ENCODE measurements at places on chromosomes 11 and 22. TPM values are rescaled to one million over a fixed set of nuclear protein-coding genes. Genes with fewer than 3 reads are reported as not detected.
A peak's percentile ranks its signal among the peaks of the same experiment; 100 is the strongest.

HTR3B gene
- total RNA-seq, result not detected

DBX1 gene
- total RNA-seq, result not detected

UPK3A gene
- total RNA-seq, result not detected

NELL1 gene
- not detected for total RNA-seq

PARVA gene
- 58.1 TPM for total RNA-seq

GP1BB gene
- 34.7 TPM for total RNA-seq

GAS2 gene
- 9.7 TPM for total RNA-seq

PGA5 gene
- total RNA-seq, result not detected

UBQLNL gene
- not detected for total RNA-seq

DNA sequence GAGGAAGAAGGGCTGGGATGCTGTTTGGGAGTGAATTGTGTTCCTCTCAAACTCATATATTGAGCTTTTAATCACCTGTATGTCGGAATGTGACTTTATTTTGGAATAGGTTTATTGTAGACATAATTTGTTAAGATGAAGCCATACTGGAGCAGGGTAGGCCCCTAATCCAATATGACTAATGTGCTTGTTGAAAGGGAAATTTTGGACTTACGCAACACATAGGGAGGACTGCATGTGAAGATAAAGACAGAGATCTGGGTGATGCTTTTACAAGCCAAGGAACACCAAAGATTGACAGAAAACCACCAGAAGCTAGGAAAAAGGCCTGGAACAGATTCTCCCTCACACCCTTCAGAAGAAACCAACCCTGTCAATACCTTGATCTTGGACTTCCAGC is 43.2 kb upstream of the OVCH2 start:
- no peak for DNase-seq

GRCh38 chr11:970319-970871 is 44.7 kb downstream of the AP2A2 start:
- no peak for DNase-seq

DNA sequence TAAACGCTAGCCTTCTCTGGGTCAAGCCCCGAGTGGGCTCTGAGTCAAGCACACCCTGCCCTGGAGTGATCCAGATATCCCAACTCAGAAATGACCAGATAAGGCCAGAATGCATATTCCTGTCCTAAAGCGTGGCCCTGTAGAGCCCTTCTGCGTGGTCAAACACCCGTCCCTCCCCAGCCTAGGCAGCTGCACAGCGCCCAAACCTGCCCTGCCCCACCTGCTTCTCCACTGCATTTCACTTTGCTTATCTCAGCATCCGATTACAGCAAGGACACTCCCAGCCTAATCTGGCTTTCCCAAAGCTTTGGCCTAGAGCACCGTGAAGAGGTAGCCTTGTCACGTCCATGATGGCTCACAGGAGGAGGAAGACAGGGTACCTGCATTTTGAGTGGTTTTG is 11.9 kb upstream of the TMPRSS4 start:
- no peak for DNase-seq

GRCh38 chr22:32444068-32444467 is 20.2 kb downstream of the BPIFC start:
- no peak for DNase-seq

DNA sequence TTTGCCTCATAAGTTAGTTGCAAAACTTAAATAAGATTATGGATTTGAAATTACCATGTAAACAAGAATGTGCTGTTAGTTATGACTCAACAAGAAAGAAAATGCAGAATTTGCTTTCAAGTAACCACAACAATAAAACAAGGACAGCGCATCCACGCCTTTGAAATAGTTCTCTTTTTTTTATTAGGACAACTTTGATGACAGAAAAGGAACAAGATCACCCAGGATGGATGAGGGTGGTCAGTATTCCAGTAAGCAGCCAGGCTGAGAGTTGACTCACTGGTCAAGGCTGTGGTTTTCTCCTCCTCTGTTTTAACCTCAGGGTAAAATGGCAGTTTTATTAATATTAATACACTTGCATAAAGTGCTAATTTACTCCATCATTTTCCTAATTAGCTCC is 544.4 kb downstream of the OPCML start:
- no peak for DNase-seq

GRCh38 chr22:40746428-40747220 is 67.3 kb downstream of the MCHR1 start:
- no peak for DNase-seq

GRCh38 chr11:119686177-119686882 is 42.7 kb downstream of the NECTIN1 start:
- DNase-seq, result no peak

GRCh38 chr11:27153136-27153535 is 112.5 kb downstream of the BBOX1 start:
- no peak for DNase-seq

DNA sequence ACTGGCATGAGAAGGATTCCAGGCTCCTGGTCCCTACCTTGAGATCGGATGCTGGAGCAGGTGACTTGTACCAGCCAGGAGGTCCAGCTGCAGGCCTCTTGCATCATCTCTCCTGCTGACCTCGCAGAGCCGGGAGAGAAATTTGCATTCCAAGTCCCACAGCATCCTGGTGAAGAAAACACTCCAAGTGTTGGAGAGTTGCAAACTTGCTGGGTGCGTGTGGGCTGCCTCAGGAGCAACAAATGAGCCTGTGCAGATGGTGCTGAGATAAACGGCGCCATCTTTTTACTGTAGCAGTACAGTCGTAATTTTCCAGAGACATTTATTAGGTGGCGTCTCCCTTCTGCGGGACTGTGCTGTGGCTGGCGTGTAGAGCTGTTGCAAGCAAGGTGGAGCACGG is 32.1 kb upstream of the ZBTB16 start:
- DNase-seq, result no peak

- peak; percentile 38 for DNase-seq
Measured at GRCh38 chr11:12543596-12544415, 130.4 kb upstream of the TEAD1 start.

DNA sequence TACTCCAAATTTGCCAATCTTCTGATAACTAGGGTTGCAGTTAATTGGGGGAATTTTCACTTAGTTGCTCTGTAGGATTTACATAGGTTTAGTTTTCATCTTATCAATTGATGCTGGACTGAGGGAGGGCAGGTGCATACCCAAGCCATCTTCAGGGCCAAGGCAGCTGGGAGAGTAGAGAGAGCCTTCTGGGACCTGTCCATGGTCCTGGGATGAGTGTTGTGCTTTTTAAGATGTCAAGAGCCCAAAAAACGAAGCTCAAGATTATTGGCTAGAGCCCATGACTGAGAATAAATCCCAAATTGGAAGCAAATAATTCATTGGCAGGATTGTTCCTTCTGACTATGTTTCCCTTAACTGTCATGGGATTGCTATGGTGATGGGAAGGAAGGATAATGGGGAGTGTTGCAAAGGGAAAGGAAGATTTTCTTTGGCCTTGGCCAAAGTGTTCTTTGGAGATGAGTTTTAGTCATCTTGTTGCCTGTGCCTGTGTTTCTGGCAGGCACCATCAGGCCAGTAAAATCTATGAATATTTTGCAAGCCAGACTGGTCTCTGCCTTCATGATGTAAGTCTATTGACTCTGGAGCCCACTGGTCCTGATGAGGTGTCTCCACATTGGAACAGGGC is 4.5 kb downstream of the SLC22A6 start:
- DNase-seq, result no peak

GRCh38 chr11:2775626-2776350 is 76.0 kb upstream of the KCNQ1OT1 start:
- peak; percentile 47 for DNase-seq

GRCh38 chr22:20964799-20965103 is 2.3 kb upstream of the AIFM3 start:
- no peak for DNase-seq

- DNase-seq, result no peak
Measured at GRCh38 chr11:11659567-11660362, 38.0 kb upstream of the GALNT18 start.

- DNase-seq, result no peak
Measured at GRCh38 chr11:14503023-14503422, 3.4 kb upstream of the COPB1 start.

- DNase-seq, result no peak
Measured at GRCh38 chr11:92848578-92848977, 120.9 kb upstream of the MTNR1B start.

- no peak for DNase-seq
Measured at GRCh38 chr22:30402028-30402765, 5.4 kb downstream of the SEC14L2 start.

DNA sequence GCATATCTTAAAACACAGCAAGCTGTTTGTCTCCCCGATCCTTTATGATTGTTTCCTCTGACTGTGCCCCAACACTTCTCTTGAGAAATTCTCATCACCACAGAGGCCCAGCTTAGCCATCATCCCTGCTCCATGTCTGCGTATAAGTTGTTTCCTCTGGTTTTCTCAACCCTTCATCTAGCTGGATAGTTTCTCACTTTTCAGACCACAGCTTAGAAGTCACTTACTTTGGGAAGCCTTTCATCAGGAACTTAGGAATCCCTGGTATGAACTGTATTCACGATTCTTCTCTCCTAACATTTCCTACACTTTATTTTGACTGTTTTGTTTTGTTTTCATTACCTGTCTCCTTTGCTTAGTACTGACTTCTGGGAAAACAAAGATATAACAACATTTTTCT is 295.2 kb downstream of the GUCY1A2 start:
- DNase-seq, result no peak

- no peak for DNase-seq
Measured at GRCh38 chr11:64164392-64165312, 1.3 kb downstream of the MACROD1 start.

DNA sequence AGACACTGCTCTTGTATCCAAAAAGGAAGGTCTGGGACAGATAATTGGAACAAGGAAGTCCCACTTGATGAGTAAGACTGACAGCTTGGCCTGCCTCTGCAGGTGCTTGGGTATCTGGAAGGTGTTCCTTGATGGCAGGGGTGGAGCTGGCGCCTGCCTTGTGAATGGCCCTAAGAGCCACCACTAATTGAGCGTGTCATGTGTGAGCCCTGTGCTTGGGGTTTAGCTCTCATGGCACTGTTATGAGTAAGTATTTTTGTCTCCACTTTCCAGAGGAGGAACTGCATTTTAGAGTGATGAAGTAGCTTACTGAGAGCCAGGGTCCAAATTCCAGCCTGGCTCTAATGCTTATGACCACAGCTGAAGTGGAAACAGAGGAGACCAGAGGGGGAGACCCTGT is 71.2 kb upstream of the NECTIN1 start:
- DNase-seq, result no peak

- no peak for DNase-seq
Measured at GRCh38 chr11:112087212-112087611, 539 bp downstream of the SDHD start.

DNA sequence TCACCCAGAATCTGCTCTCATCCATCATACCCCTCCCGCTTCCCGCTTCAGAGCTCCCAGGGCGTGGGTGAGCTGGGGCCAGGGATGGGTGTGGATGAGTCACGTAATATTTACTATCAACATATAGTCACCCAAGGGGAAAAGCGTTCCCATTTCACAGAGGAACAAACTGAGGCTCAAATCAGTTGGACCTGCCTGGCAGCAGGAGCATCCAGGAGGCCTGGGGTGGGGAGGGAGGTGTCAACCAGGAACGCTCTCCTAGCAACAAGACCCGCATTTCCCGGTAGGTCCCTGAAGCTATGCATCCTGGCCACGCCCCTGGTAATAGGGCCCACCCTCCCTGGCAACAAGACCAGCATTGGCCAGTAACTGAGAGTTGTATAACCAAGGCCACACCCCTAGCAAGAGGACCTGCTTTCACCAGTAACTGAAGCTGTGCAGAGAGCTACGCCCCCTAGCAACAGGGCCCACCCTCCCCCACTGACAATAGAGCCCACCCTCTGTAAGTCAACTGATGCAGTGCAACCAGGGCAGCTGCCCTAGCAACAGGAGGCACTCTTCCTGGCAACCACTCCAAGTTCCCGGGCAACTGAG is 32.7 kb upstream of the TXNRD2 start:
- DNase-seq, result no peak

- DNase-seq, result no peak
Measured at GRCh38 chr11:12167061-12168000, 56.9 kb downstream of the MICAL2 start.

DNA sequence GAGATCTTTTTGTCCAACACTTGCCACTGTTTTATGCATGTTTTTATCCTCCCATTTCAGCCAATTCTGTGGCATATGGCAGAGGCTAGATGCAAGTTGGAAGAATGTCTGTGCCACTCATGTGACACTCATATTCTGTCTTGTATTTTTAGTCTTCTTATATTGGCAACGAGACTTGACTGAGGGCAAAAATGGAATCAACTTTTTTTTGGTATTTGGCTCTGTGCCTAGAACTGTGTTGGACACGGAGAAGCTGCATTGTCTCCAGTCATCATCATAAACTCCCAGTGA is 1.7 kb upstream of the FZD4 start:
- DNase-seq, result no peak

GRCh38 chr11:80587906-80588305 is 1147.1 kb upstream of the TENM4 start:
- DNase-seq, result no peak

DNA sequence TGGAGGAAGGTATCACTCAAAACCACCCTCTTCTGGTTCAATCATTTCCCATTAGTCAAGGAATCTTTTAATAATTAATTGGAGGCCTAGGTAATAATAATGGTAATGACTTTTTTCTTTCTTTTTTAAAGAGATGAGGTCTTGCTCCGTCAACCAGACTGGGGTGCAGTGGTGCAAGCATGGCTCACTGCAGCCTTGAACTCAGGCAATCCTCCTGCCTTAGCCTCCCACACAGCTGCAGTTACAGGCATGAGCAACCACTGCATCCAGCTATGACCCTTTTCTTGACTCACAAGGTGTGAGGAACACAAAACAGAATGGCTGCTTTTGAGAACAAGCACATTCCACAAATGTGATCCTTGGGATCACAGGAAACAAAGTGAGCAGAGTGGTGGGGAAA is 3.6 kb downstream of the POLDIP3 start:
- DNase-seq, result no peak

- no peak for DNase-seq
Measured at GRCh38 chr22:40236131-40236665, 58.5 kb downstream of the TNRC6B start.

DNA sequence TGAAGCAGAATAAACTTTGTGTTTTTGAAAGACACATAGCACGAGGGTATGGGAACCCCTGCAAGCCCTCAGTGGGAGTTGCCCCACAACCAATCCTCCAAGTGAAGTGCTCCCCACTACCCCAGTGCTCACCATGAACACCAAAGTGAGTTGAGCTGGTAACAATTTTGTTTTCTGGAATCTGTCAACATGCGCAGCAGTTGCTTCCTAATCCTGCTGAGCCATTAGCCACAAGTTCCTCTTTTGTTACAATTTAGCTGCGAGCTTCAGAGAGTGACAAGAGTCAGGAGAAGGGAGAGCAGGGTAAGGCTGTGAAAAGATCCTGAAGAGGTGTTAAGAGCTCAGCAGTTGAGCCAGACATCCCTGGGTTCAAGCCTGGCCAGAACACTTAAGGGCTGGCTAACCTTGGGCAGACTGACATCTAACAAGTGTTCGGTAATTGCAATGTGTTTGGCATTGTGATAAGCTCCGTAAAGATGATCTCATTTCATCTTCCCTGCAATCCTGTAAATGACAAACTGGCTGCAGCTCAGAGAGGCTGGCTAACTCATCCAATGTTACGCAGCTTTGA is 24.1 kb upstream of the ASPHD2 start:
- no peak for DNase-seq

DNA sequence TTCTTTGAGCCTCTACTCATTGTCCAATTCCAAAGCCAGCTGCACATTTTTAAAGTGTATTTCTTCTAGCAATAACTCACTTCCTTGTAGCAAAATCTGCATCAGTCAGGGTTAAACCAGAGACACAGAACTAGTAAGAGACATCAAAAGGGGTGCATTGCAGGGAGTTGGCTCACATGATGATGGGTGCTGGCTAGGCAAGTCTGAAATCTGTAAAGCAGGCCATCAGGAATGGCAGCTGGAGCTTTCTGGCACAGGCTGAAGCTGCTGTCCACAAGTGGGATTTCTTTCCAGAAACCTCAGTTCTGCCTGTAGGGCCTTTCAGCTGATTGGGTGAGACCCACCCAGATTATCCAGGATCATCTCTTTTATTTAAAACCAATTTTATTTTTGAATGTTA is 698.1 kb downstream of the NTM start:
- DNase-seq, result no peak

All from right atrium auricular region (tissue), 2 donors.